T-helper 2 cell (primary cell): ENCODE measurements at places on chromosomes 4 and X.

GRCh38 chrX:72280321-72280845 lies 3.3 kb upstream of the RPS4X start:
- DNase-seq: no peak

GRCh38 chr4:140427106-140427918 lies at the start of gene CLGN:
CLGN (minus strand) TSS chr4:140427648; CDS start chr4:140413078, 14,570 bp downstream.
- DNase-seq: peak; percentile 6

DNA sequence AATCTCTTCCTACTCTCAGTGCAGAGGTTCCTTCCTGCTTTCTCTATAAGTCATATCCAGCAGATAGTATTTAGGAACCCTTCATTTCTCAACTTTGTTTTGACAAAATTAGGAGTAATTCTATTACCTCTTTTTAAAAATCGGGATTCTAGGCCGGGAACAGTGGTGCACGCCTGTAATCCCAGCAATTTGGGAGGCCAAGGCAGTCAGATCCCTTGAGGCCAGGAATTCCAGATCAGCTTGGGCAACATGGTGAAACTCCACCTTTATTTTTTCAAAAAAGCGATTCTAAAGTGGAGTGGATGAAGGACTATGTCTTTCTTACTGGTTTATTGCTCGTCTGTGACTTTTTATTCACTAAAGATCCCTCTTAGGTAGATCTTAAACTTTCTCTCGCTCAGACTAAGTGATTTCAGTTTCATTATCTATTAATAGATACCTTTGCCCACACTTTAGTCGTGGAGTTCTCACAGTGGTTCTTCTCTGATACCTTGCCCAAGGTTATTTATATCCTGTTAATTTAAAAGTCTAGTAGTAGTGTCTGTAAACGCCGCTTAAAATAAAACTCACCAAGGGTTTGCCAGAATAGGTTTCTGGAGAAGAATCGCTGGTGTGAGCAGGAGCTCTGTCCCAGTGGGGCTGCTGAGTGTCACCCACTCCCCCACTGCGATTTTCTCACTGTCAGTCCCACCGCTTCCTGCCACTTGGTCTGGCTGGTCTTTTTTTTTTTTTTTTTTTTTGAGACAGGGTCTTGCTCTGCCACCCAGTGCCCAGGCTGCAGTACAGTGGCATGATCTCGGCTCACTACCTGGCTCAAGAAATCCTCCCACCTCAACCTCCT lies 27.0 kb upstream of the TMEM131L start:
- no peak for DNase-seq

GRCh38 chr4:147772459-147772969 lies 40.6 kb downstream of the ARHGAP10 start:
- DNase-seq: no peak

DNA sequence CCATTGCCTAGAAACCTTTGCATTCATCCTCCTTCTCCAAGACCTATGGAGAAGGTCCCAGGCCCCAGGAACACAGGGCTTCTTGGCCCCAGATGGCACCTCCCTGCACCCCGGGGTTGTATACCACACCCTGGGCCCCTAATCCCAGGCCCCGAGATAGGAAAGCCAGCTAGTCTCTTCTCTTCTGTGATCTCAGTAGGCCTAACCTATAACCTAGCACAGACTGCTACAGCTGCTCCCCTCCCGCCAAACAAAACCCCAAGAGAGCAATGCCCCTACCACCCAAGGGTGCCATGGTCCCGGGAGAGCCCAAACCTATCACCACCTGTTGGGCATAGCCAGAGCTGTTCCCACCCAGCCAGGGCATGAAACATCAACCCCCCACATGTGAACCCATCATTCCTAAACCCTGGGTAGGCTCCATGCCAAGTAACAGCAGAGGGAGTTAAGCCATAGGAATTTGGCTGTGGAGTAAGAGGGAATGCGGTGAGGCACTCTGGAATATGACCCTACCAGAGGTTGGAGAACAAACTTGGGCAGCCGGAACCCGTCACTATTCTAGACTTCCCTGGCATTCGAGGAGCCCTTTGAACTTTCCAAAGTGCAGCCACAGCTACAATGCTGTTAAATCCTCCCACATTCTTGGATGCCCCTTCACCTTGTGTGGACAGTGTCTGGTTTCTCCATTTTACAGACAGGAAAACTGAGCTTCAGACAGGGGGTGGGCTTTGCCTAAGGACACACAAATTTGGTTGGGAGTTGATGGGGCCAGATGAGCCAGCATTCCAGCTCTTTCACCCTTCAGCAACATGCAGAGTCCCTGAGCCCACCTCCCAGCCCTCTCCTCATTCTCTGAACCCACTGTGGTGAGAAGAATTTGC lies 10.9 kb upstream of the SASH3 start:
- DNase-seq: no peak

GRCh38 chrX:133214301-133214700 lies 3.9 kb downstream of the TFDP3 start:
- no peak for DNase-seq

DNA sequence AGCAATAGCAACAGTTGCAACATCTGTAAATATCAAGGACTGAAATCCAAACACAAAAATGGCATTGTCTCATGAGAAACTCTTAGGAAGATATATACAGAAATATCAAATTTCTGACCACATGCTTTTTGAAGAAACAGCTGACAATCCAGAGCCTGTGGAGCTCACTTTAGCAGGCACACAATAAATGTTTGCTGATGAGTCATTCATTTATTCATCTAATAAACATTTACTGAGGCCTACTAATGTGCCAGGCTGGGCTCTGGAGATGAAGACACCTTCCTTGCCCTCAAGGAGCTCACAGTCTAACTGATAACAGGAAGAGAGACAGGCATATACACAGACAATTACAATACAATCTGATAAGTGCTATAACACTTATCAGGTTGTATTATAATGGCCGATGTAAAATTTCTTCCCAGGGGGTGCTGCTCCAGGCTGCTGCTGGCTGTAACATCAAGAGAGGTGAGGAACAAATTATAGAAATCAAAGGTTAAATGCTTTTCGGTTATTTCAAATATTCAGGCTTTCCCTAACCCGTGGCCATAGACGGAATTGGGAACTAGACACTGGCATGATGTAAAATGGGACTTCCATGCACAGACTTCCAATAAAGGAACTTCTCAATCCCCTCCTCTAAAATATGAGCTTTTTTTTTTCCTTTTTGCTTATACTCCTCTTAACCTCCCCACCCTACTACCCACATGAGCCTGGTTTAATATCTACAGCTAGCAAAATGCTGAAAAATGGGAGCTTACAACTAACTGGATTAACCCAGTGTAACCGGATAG lies 16.8 kb upstream of the ZCCHC13 start:
- DNase-seq: no peak

DNA sequence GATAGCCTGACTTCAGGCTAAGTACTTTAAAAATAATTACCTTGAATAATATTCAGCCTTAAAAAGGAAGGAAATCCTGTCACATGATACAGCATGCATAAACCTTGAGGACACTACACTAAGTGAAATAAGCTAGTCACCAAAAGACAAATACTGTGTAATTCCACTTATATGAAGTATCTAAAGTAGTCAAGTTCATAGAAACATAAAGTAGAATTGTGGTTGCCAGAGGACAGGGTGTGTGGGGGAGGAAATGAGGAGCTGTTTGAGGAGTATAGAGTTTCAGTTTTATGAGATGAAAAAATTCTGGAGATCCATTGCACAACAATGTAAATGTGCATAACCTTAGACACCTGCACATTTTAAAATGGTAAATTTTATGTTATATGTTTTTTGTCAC lies 5.6 kb upstream of the STPG2 start:
- DNase-seq: no peak

GRCh38 chr4:8656185-8656517 lies 63.6 kb downstream of the CPZ start:
- DNase-seq: no peak

DNA sequence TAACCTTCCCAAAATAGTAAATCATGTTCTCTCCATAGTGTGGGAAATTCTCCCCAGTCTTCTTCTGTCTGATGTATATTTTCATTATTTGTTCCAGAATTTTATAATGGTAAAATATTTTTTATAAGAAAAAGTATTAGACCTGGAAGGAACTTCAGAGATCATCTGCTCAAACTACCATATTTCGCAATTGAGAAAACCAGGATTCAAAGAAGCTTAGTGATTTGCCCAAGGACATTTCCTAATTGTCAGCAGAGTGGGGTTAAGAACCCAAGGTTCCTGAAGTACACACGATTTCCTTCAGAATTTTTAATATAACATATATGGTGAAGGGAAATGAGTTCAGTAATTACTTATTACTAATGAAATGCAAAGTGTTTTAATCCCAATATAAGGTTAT lies 24.1 kb downstream of the OCIAD1 start:
- no peak for DNase-seq

DNA sequence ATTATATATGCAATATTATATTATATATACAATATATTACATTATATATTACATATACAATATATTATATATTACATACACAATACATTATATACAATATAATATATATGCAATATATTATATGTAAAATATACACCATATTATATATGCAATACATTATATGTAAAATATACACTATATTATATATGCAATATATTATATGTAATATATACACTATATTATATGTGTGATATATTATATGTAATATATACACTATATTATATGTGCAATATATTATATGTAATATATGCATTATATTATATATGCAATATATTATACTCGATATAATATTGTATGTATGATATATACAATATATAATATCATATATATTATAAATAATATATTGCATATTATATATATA lies 457.4 kb downstream of the SMARCA1 start:
- DNase-seq: no peak

GRCh38 chr4:6591313-6591712 lies 16.3 kb downstream of the MAN2B2 start:
- no peak for DNase-seq

GRCh38 chrX:54495814-54496516 lies at the start of gene FGD1:
FGD1 (minus strand) TSS chrX:54496234; CDS start chrX:54495432, 802 bp downstream.
- no peak for DNase-seq

GRCh38 chr4:53863158-53863557 lies 201.2 kb downstream of the CHIC2 start:
- no peak for DNase-seq

DNA sequence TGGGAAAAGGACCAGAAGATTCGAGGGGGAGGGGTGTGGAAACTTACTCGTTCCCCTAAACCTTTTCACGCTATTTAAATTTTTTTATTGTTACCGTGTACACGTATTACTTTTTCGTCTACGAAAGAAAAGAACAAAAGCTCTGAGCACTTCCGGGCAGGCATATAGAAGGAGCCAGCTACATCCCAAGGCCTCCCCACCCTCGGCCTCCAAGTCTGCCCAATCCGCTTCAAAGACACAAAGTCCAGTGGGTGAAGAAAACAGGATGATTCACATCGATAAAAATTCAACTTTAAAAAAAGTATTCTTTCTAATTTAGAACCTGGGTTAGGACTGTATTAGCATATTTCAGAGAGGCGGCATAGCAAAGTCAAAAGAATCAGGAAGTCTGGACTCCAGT lies 23.1 kb downstream of the SEL1L3 start:
- DNase-seq: no peak

GRCh38 chr4:182883351-182883750 lies 33.8 kb downstream of the DCTD start:
- DNase-seq: no peak

- DNase-seq: no peak
These were observed 35.0 kb downstream of the QDPR start for GRCh38 chr4:17476853-17477252.
